ENCODE measurements at places on chromosomes 7 and 10.
A peak's percentile ranks its signal among the peaks of the same experiment; 100 is the strongest.

- no peak for DNase-seq
These were observed 862.6 kb downstream of the NRG3 start for GRCh38 chr10:82737549-82737948.

GRCh38 chr10:35386594-35387174 is 50.4 kb downstream of the CCNY start:
- no peak for DNase-seq

GRCh38 chr10:118720685-118721538 is 33.9 kb downstream of the CACUL1 start:
- peak; percentile 59 for DNase-seq

- DNase-seq: no peak
These were observed 161.2 kb downstream of the CAMK1D start for GRCh38 chr10:12510501-12510941.

- DNase-seq: no peak
These were observed 11.1 kb upstream of the PWWP2B start for GRCh38 chr10:132385721-132386418.

DNA sequence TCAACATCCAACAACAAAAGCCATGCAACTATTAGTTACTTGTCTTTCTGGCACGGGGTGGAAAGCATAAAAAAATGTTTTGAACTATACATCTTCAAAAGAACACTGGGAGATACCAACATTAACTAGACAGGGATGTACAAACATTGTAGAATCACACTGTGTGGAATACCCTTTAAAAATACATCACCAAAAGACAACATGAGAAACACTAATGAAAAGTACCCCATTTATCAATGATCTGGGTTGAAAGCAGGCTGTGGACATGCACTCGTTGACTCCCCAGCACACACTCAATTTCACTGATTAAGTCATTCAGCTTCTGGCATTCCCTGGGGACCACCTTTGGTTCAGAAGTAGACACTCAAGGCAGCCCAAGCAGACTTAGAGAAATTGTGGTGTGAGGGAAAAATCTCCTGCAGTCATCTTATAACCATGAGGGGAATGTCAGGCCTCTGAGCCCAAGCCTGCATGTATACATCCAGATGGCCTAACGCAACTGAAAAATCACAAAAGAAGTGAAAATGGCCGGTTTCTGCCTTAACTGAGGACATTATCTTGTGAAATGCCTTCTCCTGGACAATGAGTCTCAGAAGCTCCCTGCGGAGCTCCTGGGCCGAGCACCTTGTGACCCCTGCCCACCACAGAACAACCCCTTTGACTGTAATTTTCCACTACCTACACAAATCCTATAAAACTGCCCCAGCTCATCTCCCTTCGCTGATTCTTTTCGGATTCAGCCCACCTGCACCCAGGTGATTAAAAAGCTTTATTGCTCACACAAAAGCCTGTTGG is 53.0 kb downstream of the CACUL1 start:
- DNase-seq: no peak

GRCh38 chr10:132360766-132361447 is 28.9 kb downstream of the LRRC27 start:
- no peak for DNase-seq

GRCh38 chr7:3380886-3381685 is 80.0 kb downstream of the SDK1 start:
- no peak for DNase-seq

GRCh38 chr7:73971322-73971703 is 56.7 kb upstream of the ELN start:
- no peak for DNase-seq

- no peak for DNase-seq
These were observed 127.1 kb downstream of the KMT2E start for GRCh38 chr7:105141068-105141467.

GRCh38 chr7:99789441-99790070 is 5.6 kb upstream of the CYP3A4 start:
- no peak for DNase-seq

- DNase-seq: no peak
These were observed 147.6 kb downstream of the DIP2C start for GRCh38 chr10:541750-542371.

DNA sequence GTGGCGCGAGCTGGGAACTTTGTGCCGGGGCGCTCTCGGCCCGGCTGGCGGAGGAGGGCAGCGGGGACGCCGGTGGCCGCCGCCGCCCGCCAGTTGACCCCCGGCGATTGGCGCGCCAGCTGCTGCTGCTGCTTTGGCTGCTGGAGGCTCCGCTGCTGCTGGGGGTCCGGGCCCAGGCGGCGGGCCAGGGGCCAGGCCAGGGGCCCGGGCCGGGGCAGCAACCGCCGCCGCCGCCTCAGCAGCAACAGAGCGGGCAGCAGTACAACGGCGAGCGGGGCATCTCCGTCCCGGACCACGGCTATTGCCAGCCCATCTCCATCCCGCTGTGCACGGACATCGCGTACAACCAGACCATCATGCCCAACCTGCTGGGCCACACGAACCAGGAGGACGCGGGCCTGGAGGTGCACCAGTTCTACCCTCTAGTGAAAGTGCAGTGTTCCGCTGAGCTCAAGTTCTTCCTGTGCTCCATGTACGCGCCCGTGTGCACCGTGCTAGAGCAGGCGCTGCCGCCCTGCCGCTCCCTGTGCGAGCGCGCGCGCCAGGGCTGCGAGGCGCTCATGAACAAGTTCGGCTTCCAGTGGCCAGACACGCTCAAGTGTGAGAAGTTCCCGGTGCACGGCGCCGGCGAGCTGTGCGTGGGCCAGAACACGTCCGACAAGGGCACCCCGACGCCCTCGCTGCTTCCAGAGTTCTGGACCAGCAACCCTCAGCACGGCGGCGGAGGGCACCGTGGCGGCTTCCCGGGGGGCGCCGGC is 870 bp downstream of the FZD1 start:
- no peak for DNase-seq

DNA sequence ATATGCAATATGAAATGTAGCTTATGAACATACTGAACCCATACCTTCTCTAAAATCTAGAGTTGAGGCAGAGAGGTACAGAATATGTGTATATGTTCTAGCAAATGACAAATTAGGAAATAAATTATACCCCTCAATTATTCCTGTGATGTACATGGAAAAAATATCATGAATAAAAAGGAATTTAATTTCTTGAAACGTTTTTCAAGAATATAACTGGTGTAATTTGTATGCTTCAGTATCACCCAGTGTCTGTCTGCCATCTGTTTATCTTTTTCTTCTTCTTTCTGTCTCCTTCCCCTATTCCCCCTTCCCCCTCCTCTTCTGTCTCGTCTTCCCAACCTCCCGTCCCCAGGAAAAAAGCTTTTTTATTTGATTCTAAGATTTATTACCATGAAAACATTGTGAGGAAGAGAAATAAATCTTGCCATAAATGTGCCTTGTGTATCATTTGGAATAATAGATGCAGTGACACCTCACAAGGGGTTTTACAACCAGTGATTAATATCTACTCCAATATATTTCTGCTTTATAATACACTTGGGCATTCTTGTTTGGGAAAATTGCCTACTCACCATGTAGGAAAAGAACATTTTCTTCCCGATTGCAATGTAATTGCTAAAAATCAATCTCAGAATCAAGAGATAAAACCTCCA is 12.2 kb downstream of the LANCL2 start:
- DNase-seq: no peak

GRCh38 chr10:17228091-17229015 is at the start of gene VIM:
Gene VIM (plus strand): TSS chr10:17228241. CDS start chr10:17229423, 1,182 bp downstream.
- DNase-seq: peak; percentile 86

DNA sequence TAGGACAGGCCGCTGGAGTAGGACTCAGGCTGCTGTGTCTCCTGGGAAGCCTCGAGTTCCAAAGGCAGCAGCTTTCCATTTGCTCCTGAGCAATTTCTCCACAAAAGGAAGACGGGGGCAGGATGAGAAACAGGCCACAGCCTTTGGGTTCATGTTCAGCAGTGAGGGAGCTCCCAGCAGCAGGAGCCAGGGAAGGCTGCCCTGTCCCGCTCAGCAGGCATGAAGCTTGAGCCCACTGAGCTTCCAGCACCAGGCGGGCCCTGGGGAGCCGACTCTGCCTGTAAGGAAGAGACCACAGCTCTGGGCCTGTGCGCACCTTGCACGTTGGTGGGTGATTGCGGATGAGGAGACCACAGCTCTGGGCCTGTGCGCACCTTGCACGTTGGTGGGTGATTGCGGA is 527.2 kb downstream of the TCERG1L start:
- no peak for DNase-seq

DNA sequence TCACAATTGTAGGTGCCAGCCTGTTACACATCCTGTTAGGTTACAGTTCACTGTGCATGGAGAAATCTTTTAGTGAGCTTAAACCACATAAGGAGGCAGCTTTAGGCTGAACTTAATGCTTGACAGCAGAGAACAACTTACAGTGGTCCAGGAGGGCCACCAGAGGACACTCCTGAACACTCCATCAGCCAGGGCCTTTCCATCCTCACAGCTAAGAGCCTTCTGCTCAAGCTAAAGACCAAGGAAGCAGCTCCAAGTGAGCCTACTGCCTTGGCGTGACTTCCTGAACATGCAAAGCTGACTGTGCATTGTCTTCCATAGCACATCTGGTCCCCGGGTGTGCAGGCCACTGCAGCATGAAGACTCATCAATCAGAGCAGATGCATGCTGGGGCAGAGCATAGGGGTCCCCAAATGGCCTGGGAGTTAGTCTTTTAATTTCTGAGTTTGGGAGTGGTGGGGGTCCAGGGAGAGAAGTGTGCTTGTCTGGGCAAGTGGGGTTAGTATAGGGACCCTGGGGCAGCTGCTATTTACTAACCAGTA is 105.0 kb downstream of the ZNF248 start:
- no peak for DNase-seq

DNA sequence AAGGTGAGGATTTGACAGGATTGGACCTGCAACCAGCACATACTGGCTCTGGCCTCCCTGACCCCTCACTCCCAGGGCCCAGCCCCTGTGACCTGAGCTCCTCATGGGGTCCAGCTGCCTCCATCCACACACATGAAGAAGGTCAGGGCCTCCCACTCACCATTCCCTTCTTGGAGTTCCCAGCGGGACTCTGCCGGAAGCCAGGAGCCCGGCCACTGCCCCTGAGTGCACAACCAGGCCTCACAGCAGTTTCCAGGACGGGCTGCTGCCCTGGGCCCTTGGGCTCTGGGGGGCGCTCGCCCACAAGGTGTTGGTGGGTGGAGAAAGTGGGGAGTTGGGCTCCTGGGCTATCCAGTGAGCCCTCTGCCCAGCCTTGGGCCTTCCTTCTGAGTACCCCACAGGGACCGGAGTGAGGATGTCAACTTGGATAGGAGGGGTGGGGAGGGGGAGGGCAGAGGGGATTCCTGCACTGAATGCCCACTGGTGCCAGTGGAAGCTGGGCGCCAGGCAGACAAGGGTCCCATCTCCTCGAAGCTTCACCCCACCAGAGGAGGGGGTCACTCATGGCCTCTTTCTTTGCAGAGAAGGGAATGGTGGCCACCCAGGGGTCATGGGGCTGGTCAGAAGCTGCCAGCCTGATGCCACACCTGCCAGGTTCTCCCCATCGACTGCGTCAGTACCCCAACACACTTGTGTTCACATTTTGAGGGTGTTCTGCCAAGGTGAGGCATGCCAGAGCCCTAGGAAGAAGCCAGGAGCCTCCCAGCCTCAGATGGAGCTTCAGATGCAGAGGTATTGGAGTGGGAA is 115.3 kb downstream of the PTPN20 start:
- no peak for DNase-seq

- DNase-seq: peak; percentile 27
These were observed at the start of gene HACD1 for GRCh38 chr10:17617031-17617911. Gene HACD1 (minus strand): TSS chr10:17617374. CDS start chr10:17617339, 35 bp downstream.

GRCh38 chr7:155322530-155322929 is 24.9 kb downstream of the INSIG1 start:
- no peak for DNase-seq

DNA sequence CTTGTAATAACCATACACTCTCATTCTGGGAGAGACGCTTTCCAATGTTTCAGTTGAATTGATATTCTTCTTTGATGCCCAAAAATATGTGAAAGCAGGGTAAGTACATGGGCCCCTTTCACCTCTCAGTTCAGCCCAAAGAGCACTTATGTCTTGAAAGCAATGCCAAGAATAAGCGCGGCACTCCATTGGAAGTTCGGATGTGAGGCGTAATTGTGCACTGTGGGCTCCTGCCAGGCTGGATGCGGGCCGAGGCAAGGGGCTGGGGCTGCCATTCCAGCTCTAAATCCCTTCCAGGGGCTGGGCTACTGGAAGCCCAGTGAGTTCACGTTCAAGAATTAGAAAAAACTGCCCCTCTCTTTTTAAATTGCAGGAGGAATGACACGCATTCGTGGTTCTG is 113.8 kb downstream of the EBF3 start:
- no peak for DNase-seq

DNA sequence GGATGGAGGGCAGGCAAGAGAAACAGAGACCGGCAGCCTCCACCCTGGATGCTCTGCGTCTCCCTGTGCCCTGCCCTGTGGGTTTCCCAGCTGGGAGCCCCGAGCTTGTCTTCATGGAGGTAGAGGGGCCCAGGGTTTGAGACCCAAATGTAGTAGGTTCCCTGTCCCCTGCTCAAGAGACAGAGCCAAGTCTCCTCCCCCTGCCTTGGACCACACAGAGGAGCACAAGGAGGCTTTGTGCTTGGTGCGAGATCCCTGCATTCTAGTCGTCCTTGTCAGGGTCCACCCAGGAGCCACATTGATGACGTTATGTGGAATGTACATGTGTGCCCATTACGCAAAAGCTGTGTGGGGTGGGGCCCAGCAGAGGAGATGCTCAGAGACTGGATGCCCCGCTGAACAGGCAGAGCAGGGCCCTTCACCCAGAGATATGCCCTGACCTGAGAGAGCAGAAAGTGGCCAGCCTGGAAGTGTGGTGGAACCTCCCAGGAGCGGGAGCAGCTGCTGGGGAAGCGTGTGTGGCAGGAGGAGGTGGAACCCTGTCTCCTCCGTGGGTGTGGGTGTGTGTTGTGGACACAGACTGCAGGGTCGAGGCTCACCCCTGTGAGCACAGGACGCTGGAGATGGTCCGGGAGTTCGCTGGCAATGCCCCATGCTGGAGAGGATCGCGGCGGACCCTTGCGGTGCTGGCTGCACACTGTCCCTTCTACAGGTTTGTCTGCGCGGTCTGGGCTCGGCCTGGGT is 39.3 kb downstream of the VWA2 start:
- no peak for DNase-seq

DNA sequence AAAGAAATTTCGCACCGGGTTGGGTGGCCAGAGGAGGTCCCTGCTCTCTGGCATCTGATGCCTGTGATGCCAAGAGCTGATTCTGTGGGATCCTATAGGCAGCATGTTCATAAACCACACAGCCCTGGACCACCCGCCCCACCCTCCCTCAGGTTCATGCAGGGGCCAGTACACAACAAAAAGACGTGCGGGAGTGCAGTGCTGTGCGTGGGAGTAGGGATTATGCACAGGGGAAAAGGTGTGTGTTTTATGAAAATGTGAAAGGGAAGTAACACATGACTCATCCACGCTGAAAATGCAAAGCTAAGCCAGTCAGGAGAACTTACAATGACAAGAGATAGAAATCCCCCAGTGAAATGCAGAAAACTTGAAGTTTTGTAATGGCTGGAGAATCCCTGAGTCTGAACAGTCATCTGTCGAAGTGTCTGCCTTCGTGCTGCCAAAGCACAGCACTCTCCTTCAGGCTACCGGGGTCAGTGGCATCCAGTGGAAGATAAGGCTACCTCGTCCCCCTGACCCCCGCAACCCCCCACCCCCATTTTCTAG is 1.1 kb downstream of the KIAA1217 start:
- no peak for DNase-seq

- DNase-seq: no peak
These were observed 75.8 kb upstream of the CHST15 start for GRCh38 chr10:124168991-124169802.
